ENCODE measurements at places on chromosomes 11 and 22.
A peak's percentile ranks its signal among the peaks of the same experiment; 100 is the strongest.

- no peak for DNase-seq
- no peaks in the 10 kb centered on the region for H3K27me3 ChIP-seq
- H3K27ac ChIP-seq: no peak overlapping the region
- peaks cover 88% of the 10 kb centered on the region for H3K36me3 ChIP-seq
Observed at GRCh38 chr22:17882727-17883126, 108.5 kb upstream of the BID start.

DNA sequence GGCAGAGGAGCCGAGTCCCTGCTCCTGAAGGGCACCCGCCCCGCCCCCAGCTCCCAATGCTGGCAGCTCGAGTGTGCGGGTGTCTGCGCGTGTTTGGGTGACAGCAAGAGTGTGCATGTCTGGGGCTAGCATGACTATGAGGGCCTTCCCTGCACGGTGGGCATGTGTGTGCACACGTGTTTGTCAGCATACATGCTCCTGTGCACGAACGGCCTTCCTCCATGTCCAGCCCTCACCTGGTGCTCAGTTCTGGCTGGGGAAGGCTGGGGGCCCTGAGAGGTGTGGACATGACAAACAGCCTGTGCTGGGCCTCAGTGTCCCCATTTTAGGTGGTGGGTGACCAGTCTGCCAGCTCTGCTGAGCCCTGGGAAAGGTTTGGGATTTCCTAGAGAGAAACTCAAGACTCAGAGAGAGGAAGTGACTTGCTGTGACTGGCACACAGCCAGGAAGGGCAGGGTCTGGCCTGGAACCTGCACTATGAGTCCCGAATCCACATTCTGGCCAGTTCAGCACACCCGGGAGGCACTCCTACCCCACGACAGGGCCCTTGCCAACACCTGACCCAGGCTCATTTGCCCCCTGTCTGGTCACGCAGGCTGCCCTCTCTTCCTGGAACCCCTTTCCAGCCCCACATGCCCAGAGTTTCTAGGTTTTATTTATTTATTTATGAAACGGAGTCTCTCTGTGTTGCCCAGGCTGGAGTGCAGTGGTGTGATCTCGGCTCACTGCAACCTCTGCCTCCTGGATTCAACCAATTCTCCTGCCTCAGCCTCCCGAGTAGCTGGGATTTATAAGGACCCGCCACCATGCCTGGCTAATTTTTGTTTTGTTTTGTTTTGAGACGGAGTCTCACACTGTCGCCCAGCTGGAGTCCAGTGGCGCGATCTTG is 3.3 kb upstream of the SHISA8 start:
- H3K27me3 ChIP-seq: peaks cover 3% of the 10 kb centered on the region
- H3K27ac ChIP-seq: no peak overlapping the region
- no peak for DNase-seq
- no peaks in the 10 kb centered on the region for H3K4me1 ChIP-seq
- no peak overlapping the region for H3K4me3 ChIP-seq

DNA sequence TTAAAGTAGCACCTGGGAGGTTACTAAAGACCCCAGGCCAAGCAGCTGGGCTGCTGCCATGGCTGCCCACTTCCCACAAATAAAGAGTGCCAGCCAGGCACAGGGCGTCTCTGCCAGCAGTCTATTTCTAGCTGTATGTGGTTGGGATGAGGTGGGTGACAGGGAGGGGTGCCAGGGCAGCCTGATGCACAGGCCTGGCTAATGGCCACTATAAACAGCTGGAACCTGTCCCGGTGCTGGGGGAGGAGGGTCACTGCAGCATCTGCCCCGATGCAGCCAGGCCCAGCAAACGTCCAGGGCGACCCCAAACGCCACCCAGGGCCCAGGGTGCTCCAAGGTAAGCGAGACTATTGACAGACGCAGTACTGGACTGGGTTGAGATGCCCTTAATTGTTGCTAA is 37.4 kb downstream of the SCUBE1 start:
- no peaks in the 10 kb centered on the region for H3K36me3 ChIP-seq
- DNase-seq: peak; percentile 64
- no peak overlapping the region for H3K4me3 ChIP-seq
- H3K4me1 ChIP-seq: no peaks in the 10 kb centered on the region

- H3K27ac ChIP-seq: no peak overlapping the region
- no peaks in the 10 kb centered on the region for H3K36me3 ChIP-seq
- H3K4me1 ChIP-seq: peaks cover 2% of the 10 kb centered on the region
- H3K4me3 ChIP-seq: no peak overlapping the region
Observed at GRCh38 chr11:68969386-68969785, 11.4 kb downstream of the MRGPRD start.

GRCh38 chr11:66070604-66071380 is 720 bp downstream of the PACS1 start:
- H3K27me3 ChIP-seq: no peaks in the 10 kb centered on the region
- H3K27ac ChIP-seq: peak overlapping the region; percentile 94
- peaks cover 20% of the 10 kb centered on the region for H3K4me1 ChIP-seq
- peak overlapping the region; percentile 83 for H3K4me3 ChIP-seq

DNA sequence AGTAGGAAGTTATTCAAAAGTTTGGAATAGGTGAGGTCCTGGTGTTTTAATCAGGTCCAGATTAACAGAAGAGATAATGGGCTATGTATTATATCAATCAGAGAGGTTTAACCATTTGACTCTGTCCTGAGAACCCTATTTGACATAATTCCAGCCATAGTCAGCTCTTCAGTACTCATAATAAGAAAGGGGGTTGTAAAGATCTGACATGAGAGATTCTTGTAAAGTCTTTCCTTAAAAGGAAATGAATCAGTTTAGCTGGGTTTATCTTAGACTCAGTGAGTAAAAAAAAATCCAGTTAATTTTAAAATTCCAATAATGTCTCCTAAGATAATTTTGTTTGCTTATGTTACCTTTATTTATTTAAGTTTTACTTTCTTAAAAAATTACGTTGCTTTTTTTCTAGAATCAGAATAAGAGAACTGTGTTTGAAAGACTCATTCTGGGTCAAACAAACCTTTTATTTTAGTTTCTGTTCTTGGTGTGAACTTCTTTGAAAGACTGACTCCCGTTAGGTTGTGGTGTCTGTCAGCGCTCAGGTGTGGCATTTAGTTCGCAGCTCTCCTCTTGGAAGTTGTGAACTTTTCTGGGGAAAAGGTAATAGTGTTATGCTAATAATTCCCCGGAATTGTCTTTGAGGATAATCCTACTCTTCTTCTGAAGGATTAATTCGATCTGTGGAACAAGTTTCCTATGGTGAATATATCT is 20.5 kb downstream of the NUCB2 start:
- no peaks in the 10 kb centered on the region for H3K27me3 ChIP-seq
- H3K4me3 ChIP-seq: no peak overlapping the region
- DNase-seq: no peak
- no peaks in the 10 kb centered on the region for H3K4me1 ChIP-seq
- H3K27ac ChIP-seq: no peak overlapping the region

- H3K27ac ChIP-seq: peak overlapping the region; percentile 39
- H3K27me3 ChIP-seq: no peaks in the 10 kb centered on the region
- no peak overlapping the region for H3K4me3 ChIP-seq
- peaks cover 23% of the 10 kb centered on the region for H3K4me1 ChIP-seq
Observed at GRCh38 chr11:64764040-64764611, 4.4 kb upstream of the PYGM start.

GRCh38 chr11:94845622-94846021 is 77.5 kb downstream of the AMOTL1 start:
- H3K36me3 ChIP-seq: peaks cover 10% of the 10 kb centered on the region
- no peak for DNase-seq
- peaks cover 7% of the 10 kb centered on the region for H3K4me1 ChIP-seq
- H3K27me3 ChIP-seq: no peaks in the 10 kb centered on the region
- no peak overlapping the region for H3K4me3 ChIP-seq

DNA sequence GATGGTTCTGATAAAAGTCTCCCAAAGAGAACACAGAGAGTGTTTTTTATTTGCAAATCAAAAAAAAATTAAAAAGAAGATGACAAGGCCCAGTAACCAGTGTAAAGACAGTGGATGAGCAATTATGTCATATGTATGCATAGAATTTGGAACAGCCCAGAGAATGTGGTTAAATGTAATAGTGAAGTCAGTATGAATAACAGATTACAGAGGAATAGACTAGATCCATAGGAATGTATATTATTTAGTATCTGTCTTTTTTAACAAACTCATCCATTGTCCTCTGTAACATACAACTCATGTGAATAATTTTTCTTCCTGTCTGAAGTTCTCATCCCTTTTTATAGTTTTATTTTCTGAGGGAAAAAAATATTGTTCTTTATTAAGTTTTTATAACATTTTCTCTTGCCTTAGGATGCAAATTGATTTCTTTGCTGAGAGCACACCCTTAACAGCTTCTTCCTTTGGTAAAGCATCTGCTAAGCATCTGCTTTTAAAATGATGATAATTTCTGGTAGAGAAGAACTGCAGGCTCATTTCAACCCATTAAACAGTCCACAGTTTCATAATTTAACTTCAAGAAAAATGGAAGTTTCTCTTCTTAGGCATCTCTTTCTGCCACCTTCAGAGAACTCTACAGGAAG is 266.5 kb upstream of the MTNR1B start:
- peaks cover 34% of the 10 kb centered on the region for H3K4me1 ChIP-seq
- H3K36me3 ChIP-seq: no peaks in the 10 kb centered on the region
- no peak overlapping the region for H3K4me3 ChIP-seq
- peak overlapping the region; percentile 98 for H3K27ac ChIP-seq
- DNase-seq: no peak

DNA sequence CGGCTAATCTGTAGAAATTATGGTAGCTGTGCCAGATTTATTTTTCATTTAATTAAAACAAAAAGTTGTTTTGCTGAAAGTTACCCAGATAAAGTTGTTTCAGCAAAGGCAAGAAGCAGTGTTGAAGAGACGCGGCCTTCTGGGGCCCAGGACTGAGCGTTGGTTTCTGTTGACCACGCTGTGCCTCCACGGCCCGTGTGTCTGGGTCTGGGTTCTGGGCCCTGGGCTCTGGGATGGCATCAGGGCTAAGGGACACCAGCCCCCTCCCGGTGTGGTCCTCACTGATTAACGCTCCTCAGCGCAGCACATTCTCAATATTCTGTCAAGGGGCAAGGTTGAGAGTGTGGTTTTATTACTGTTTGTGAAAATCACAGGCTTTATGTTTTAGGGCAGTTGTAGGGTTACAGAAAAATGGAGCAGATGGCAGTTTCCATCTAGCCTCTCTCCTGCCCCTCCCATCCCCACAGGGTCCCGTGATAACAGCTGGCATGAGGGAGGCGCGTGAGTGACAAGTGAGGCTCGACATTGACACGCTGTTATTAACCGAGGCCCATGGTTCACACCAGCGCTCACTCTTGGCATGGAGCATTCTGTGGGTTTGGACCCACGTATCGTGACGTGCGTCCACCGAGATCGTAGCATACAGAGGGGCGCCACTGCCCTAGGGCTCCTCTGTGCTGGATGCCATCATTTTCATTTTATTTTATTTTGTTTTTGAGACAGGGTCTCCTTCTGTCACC is 1231.4 kb downstream of the BRD1 start:
- no peak overlapping the region for H3K4me3 ChIP-seq
- no peak overlapping the region for H3K27ac ChIP-seq
- no peaks in the 10 kb centered on the region for H3K27me3 ChIP-seq
- no peaks in the 10 kb centered on the region for H3K4me1 ChIP-seq

DNA sequence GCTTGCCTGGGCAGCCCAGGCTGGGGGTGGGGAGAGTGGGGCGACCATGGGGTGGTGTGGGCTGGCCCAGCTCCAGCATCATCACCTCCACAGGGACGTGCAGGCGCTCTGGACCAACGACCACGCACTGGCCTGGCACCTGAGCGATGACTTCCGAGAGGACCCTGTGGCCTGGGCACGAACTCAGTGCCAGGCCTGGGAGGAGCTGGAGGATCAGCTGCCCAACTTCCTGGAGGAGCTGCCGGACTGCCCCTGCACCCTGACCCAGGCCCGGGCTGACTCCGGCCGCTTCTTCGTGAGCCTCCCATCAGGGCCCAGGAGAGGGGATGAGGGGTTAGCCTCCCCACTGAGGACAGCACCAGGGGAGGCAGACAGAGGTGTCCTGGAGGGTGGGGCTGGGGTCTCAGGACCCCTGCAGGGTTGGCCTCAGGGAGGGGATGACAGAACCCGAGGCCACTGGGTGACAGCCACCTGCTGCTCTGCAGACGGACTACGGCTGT is 3.8 kb downstream of the SUSD2 start:
- H3K4me3 ChIP-seq: no peak overlapping the region
- H3K36me3 ChIP-seq: no peaks in the 10 kb centered on the region
- peak; percentile 20 for DNase-seq
- H3K4me1 ChIP-seq: peaks cover 16% of the 10 kb centered on the region
- H3K27me3 ChIP-seq: no peaks in the 10 kb centered on the region

- no peaks in the 10 kb centered on the region for H3K36me3 ChIP-seq
- H3K4me1 ChIP-seq: no peaks in the 10 kb centered on the region
- H3K27ac ChIP-seq: no peak overlapping the region
- H3K27me3 ChIP-seq: no peaks in the 10 kb centered on the region
- no peak for DNase-seq
Observed at GRCh38 chr11:97451441-97451840, 1061.6 kb downstream of the JRKL start.

DNA sequence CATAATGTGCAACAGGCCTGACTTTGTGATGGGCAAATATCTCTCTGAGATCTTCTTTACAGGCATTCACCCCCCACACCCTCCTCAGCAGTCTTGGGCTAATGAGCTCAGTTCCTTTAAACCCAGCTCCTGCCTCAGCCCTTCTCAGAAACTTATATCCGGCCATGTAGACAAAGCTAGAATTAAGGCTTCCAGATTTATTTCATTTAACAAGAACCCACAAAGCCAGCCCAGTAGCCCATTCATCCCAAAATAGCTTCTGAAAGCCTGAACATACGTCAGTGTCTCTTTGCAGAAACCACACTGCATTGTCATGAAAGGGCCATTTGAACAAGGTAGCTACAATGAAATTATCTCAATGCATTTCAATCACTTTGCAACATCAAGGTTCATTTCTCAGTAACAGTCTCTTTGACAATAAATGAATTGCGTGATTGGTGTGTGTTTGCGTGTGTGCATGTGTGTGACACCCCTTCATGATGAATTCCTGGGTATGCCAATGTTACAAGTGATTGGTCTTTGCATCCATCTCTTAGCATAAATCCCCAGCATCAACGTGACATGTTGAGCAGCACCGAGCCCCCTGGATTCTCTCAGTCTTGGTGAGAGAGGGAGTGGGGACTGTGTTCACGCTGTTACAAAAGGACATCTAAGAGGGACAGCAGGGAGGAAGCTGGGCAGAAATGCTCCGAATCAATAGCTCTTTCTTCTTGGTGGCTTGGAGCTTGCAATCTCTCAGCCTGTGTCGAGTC is 299.6 kb downstream of the KIRREL3 start:
- H3K36me3 ChIP-seq: no peaks in the 10 kb centered on the region
- H3K27me3 ChIP-seq: no peaks in the 10 kb centered on the region
- H3K27ac ChIP-seq: no peak overlapping the region
- DNase-seq: no peak
- H3K4me3 ChIP-seq: no peak overlapping the region
- H3K4me1 ChIP-seq: peaks cover 14% of the 10 kb centered on the region

Data from SK-N-SH (cell line).